ENCODE measurements at places on chromosomes 3 and 15. TPM values are rescaled to one million over a fixed set of nuclear protein-coding genes. Genes with fewer than 3 reads are reported as not detected.

DNA sequence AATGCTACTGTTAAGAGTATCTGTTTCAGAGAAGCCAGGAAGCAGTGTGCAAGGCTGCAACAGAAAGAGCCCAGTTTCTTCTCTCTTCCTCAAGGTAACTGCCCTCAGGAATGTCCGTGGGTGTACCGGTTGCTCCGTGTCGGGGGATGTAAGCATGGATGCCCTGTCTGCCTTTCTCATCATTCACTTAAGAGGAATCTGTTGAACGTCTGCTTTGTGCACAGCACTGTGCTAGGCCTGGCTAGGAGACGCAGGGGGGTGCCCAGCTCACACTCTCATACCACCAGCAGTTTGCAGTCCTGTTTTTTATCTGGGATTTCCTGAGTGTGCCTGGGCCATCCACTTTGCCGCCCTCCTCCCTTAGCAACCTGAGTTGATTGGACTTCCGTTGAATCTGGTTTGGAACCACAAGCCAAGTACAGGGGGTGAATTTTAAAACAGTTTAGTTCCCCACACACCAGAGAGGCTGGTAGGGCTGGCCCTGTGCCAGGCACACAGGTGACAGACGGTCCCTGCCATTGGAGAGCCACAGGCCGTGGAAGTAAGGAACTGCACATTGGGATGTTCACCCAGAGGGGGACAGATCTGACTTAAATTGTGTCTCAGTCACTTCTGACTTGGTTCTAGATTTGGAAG, 11.2 kb downstream of the BOC start:
- no peak for DNase-seq

Gene HES1
- total RNA-seq, result 145 TPM

GRCh38 chr3:58629629-58630028, 36.9 kb downstream of the FAM3D start:
- DNase-seq, result no peak

DNA sequence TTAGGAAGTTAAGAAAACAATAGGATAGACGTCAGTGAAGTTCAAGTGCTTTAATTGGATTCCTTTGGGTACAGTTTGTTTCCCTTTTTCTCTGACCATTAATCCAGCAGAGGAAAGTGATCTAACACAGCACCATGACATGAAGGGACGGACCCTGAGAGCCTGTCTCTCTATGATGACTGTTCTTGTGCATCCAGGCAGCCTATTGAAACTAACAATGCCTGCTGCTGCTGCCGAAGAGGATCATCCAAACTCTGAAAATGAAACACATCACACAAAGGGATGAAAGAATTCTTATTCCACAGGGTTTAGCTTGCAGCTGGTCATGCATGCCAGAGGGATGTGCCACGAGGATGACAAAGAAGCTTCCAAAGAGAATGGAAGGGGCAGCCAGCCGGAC, 75.5 kb downstream of the ZBTB20 start:
- DNase-seq, result peak; percentile 76

Gene IVD
- total RNA-seq, result 11.1 TPM

DNA sequence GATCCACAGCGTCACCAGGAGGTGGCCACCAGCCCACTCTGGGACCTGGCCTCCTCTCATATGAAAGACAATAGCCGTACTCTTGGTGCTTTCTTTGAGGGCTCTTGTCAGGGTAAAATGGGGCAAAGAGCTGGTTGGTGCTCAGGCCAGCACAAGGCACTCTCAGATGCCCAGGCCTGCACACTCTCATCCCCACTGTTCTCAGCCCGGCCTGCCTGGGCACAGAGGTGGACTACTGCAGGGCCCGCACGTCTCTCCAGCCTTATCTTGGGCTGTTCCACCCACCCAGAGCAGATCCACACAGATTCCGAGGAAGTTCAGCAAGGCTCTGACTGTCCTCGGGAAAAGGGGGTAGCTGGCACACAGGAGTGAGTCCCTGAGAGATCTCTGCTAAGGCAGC, 122.8 kb upstream of the PRR20G start:
- DNase-seq, result no peak

GRCh38 chr3:128334766-128335165, 131.9 kb downstream of the DNAJB8 start:
- DNase-seq, result no peak

Gene NR2E3
- total RNA-seq, result not detected

Gene PLSCR5
- not detected for total RNA-seq

DNA sequence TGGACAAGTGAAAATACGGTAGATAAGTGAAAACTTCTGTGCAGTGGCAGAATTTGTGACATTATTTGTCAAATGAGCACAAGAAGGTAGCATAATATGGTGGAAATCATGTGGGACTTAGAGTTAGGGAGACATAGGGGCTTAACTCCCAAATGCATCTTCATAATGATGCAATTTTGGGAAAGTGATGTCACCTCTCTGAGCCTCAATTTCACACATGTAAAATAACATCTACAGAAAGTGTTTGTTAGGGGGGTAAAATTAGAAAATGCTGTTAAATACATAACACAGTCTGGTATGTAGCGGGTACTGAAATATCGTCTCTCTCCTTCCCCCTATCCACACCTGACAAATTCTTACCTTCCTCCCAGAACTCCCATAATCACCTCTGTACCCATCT, 52.9 kb upstream of the CAPN7 start:
- no peak for DNase-seq

DNA sequence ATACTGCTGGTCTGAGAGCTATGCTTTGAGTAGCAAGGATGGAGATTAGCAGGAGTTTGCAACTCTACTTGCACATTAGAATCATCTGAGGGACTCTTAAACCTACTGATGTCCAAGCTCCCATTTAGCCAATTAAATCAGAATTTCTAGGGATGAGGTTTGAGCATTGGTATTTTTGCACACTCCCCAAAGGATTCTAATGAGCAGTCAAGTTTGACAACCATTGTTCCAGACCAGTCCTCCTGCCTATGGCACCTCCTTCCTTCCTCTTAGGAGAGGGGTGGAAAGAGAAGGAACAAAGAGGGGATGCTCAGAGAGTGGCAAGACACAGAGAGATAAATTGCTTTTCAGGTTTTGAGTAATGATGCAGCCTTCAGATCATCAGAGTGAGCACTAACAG, 275.5 kb upstream of the ROPN1 start:
- no peak for DNase-seq

Gene GOLGA8J
- total RNA-seq, result not detected

Gene C2CD4A
- 0.10 TPM for total RNA-seq

- no peak for DNase-seq
Measured at GRCh38 chr3:45565342-45565741, 29.2 kb upstream of the LIMD1 start.

GRCh38 chr3:133479895-133480669, 80.2 kb downstream of the BFSP2 start:
- DNase-seq, result no peak

- DNase-seq, result no peak
Measured at GRCh38 chr3:56086355-56086754, 381.9 kb downstream of the ERC2 start.

GRCh38 chr3:42189736-42190135, 76.2 kb downstream of the CCK start:
- DNase-seq, result no peak

DNA sequence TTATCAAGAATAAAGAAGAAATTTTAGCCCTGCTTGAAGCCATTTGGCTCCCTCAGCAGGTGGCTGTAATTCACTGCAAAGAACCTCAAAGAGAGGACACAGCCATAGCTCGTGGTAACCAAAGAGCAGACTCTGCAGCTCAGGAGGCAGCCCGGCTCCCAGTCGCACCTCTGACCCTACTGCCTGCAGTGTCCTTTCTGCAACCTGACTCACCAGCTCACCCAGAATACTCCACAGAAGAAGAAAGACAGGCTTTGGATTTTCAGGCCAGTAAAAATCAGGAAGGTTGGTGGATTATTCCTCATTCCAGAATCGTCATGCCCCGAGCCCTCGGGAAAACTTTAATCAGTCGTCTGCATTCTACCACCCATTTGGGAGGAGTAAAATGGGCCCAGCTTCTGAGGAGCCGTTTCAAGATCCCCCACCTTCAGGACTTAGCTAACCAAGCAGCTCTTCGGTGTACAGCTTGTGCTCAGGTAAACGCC, 38.6 kb downstream of the ZBTB11 start:
- peak; percentile 48 for DNase-seq

All from lower leg skin (tissue), 4 donors.